LNCaP clone FGC (cell line): ENCODE measurements at places on chromosomes 12 and 14.

GRCh38 chr12:107448198-107448597 lies 237.4 kb upstream of the PWP1 start:
- DNase-seq = no peak

GRCh38 chr14:90418053-90418452 lies 21.2 kb downstream of the CALM1 start:
- DNase-seq = no peak

DNA sequence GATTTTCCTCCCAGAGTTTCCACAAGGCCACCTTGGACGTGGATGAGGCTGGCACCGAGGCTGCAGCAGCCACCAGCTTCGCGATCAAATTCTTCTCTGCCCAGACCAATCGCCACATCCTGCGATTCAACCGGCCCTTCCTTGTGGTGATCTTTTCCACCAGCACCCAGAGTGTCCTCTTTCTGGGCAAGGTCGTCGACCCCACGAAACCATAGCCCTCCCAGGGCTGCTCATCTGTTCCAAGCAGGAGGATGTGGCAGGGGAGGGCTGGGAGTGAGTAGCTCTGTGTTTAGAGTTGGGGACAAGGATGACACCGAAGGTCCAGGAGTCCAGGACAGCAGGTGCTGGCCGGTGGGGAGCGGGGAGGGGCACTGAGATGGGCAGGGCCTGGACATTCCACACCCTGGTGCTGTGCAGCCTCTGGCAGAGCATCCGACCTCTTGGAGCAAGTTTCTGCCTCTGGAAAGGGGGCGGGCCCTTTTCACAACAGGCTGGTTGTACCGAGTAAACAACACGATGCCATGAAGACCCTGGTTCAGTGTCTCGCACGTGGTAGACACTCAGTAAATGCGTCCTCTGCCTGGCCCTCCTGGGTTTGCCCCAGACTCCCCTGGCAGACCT lies 8.2 kb downstream of the SERPINA4 start:
- DNase-seq = no peak

- peak; percentile 55 for DNase-seq
Measured at GRCh38 chr14:56219666-56220413, 101.6 kb downstream of the PELI2 start.

DNA sequence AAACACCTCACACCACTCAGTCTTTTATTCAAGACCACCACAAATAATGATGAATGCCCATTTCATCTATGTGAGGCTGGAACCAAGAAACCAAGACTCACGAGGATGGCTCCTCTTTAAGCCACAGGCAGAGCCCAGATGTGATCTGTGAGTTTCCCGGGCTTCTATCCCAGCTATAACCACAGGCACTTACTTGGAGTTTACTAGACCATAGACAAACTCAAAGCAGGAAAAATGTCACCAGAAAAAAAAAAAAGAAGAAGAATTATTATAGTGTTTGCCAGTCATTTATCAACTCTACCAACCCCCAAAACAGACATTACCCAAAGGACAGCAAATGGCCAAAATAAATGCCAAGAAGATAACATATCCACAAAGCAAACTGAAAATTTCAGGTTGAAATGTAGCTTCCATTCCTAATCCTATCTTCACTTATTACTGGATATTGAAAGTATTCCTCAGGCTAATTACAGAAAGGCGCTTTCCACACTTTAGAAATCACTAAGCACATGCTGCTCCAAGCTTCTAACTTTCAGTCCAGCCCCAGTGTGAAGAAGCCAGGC lies 44.7 kb downstream of the ZFYVE1 start:
- DNase-seq = no peak

DNA sequence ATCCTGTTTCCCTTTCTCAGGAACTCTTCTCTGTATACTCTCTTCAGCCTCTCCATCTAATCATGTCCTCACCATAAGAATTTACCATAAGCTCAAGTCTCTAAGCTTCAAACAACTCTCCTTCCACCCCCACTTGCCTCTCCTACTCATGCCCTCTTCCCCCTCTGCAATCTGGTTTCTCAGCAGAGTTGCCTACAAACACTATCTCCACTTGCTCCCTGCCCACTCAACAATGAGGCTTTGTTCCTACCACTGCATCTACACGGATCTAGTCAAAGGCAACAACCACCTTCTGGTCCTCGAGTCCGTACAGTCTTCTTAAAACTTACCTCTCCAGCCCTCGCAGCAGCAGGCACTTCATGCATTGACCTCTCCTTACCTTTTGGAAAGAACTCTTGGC lies 17.2 kb upstream of the FBLN5 start:
- DNase-seq = no peak

DNA sequence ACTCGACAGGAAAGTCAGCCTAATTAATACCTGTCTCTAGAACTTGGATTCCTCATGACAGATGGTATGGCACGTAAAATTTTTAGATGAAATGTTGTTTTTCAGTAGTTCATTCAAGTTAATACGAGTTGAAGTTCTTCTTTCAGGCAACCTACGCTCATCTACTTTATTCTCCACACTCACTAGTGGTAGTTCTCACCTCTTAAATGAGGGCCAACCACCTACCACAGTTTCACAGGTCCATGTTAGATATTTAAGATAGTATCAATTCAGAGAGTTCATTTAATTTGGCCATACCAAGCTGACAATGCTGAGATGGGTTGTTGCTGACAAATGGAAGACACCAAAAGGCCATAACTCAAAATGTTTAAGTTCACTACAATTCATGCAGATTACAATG lies 50.6 kb downstream of the NIN start:
- no peak for DNase-seq

GRCh38 chr12:54442961-54443360 lies 23.9 kb upstream of the ITGA5 start:
- DNase-seq = no peak

DNA sequence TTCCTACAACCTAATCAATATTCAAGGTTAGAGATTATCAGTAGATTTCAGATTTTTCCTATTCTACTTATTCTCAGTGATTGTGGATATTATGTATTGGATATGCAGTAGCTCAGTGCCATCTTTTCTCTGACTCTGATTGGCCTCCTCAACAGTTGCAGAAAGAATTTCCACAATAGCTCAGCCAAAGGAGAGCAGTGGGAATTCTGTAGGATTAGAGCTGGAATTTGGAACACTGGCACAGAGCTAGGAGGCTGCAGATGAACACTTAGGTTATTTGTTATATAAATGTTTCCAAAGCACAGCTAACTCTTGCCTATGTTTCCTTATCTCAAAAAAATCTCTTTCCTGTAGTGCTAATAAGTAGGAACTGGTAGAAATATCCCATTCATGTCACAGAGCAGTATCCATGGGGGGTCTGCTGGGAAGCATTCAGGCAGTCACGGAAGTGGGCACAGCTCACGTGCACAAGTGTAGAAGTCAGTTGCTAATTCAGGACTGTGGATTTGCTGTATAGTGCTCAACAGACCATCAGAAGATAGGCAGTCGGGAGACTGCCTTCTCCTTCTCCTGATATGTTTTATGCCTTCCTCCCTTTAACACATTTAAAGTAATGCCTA lies 116.2 kb upstream of the TMEM260 start:
- DNase-seq = no peak

DNA sequence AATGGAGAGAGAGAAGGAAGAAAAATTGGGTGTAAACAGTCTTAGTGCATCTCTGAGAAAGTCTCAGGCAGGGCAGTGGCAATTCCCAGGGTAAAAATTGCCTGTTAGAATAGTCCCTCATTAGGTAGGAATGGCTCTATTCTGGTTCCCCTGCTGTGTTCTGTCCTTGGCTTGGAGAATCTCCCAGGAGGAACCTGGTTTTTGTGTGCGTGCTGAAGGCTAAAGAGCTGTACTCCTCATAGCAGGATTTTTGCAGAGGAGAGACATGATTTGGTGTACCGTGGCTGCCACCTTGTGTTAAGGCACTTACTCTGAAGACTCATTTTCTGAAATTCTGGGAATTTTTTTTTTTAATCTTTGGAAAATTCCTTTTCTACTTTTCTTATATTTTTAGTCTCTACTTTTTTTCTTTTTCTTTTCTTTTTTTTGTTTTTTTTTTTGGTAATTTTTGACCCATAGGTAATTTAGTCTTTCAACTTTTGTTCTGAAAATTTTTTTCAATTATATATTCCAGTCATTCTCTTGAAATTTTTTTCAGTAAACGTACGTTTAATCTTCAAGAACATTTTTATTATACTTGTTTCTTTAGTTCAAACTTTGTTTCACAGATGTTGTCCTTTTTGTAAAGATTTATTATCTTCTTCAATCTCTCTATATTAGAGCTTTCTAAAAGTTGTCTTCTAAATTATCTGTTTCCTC lies 63.8 kb downstream of the FBXO33 start:
- DNase-seq = peak; percentile 56

- no peak for DNase-seq
Measured at GRCh38 chr12:65205886-65206285, 36.5 kb downstream of the LEMD3 start.

DNA sequence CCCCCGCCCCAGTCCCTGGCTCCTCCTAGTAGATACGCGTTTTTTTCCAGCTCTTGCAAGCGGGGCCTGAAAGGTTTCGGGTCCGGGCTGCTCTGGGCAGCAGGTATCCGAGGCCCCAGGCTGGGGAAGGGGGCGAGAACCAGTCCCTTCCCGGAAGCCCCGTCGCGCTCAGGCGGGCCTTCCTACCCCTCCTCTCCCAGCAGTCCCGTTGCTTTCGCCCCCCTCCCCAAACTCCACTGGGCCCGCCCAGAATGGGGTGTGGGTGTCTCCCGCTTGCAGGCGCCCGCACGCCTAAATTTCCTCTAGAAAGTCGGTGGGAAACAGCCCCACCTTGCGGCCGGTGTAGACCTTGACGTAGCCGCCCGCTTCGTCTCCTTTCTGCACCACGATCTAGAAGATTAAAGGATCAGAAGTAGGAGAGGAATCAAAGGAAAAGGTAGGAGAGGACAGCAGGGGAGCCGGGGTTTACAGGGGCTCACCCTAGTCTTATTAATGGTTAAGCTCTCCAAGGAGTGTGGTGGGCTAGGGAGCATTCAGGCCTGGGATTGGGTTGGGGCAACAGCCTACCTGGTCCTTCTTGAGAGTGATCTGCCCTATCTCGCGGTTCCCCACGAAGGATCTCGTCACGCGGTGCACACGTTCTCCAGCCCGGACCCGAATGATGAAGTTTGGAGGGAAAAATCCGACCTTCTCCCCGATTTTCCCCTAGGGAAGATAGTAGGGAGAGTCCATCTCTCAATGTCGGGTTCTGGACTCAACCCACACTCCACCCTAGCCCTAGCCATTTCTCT lies 7.3 kb downstream of the STAC3 start:
- no peak for DNase-seq

DNA sequence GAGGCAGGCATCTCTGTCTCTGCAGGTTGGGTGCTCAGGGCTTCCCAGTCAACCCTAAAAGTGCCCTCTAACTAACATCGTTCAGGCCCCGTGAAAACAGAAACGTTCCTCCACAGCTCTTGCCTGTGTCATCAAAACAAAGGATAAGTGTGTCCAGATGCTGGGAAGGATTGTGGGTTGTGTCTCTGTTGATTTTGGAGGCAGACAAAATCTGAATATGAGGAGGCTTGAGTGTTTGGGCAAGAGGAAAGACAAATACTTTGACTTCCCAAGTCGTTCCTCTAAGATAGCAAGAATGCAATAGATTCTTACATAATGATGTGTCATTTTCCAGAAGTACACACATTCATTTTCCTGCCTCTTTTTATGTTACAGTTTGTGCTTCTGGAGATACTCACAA lies 52.9 kb downstream of the SERPINA3 start:
- no peak for DNase-seq

GRCh38 chr12:123868791-123869190 lies 103.8 kb downstream of the CCDC92 start:
- no peak for DNase-seq

GRCh38 chr14:87044807-87045206 lies 948.2 kb downstream of the GALC start:
- no peak for DNase-seq

- DNase-seq = no peak
Measured at GRCh38 chr14:59107819-59108218, 80.6 kb upstream of the DAAM1 start.

DNA sequence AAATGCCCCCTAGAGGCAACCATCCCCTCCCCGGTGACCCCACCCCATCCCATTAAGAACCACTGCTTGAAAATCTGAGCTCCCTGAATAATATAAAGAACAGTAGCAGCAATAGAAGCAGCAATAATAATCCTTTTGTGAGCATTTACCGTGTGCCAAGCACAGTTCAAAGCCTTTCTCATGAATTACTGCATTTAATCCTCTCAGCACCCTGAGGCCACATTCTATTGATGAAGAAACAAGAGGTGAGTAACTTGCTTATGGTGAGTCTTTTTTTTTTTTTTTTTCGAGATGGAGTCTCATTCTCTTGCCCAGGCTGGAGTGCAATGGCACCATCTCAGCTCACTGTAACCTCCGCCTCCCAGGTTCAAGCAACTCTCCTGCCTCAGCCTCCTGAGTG lies 65.0 kb downstream of the KCNK10 start:
- DNase-seq = no peak

- DNase-seq = no peak
Measured at GRCh38 chr12:80432061-80432460, 12.0 kb upstream of the PTPRQ start.

- DNase-seq = no peak
Measured at GRCh38 chr12:64098709-64099354, 123.3 kb downstream of the KICS2 start.

DNA sequence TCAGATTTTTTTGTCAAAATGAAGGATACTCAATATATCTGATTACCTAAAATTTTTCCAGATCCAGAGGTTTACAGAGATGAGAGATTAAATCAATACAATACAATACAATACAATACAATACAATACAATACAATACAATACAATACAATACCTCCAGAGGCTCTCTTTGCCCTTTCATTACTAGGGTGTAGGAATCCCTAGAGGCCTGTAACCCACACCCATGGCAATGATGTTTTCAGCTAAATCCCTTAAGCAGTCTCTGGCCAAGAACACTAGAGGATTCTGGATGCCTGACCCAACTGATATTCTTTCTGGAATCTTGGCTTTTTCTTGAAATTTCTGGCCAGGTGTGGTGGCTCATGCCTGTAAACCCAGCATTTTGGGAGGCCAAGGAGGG lies 23.7 kb upstream of the AEBP2 start:
- no peak for DNase-seq

DNA sequence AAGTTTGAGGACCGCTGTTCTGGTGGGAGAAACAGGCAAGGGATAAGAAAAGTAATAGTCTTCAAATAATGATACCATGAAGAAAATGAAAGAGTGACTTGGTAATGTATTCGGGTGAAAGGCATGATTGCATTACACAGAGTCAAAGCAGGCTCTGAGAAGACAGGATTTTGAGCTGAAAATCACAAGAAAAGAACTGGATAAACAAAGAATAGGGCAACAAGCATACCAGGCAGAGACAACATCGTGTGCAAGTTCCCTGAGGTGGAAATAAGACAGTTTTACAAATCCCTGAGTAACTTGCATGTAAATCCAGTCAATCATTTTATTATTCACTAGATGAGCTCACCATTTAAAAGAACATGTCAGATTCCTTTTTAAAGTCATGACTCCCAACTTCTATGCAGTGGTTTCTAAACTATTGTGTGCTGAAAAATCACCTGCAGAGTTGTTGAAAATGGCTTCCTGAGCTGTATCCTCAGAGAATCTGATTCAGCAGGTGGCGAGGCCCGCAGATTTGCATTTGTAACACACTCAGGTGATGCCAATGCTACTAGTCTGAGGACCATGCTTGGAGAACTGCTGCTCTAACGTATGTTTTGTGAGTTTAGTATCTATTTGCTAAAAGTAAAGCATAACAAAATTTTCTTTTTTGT lies 133.0 kb upstream of the ABCD2 start:
- no peak for DNase-seq
